Heart right ventricle (tissue), 16 donors: ENCODE measurements at places on chromosomes 4 and X.
A peak's percentile ranks its signal among the peaks of the same experiment; 100 is the strongest.

DNA sequence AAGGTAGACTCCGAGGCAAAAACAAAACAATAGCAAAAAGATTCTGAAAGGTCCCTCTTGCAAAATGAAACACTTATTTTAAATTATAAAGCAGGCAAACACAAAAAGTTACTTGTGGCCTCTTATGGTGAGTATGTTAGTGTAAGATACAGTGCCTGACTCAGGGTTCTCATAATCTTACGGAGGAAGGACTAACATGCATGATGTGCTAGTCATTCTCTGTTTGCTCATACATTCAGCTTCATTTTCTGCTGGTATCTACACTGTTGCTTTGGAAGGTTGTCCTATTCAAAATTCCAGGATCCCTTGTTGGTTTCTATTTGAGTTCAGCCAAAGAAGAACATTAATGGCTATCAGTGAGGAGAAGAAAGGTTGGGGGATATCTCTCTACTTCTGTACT, 249.1 kb upstream of the FAM47A start:
- no peak for DNase-seq

DNA sequence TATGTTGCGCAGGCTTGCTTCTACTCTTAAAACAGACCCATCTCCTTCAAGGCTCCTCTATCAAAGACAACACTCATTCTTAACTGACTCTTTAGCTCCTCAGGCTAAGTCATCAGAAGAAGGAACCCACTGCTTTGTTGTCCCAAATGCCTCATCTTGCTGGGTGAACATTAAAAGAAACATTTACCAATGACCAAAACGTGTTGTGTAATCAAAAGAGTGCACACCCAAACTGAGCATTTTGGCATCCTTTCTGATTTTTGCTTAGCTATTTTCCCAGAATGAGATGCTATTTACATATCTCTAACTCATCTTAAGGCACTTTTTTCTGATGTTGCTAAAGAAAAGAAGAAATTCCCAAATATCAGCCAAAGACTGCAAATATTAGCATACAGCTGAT, 131.7 kb upstream of the VCX3A start:
- no peak for DNase-seq

- DNase-seq = peak; percentile 52
These were observed 811 bp downstream of the FLNA start for GRCh38 chrX:154373340-154374306.

DNA sequence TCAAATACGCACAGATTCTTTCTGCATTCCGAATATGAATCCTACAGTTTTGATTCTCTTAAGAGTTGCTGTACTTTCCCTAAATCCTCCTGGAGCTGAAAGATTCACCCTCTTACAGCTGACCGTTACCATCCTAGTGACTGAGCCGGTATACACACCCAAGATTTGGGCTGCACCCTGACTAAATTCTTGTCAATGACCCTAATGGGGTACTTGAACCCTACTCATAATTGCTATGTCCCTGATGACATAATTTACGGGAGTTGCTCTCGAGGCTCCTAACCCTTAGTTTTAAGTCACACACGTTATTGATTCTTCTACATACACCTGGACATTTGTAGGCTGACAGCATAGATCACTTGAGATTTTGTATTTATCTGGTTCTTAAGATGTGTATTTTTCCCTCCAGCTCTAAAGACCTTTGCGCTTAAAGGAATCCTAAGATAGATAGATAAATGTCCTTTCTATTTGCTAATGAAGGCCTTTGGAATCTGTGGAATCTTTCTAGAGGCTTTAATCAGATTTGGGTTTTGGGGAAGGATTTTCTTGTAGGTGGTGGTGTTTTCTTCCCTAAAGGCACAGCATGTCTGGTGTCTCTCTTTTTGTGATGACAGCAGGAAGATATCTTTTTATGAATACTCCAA, 37.8 kb downstream of the CLDN34 start:
- DNase-seq = no peak

- DNase-seq = no peak
These were observed 347.3 kb downstream of the SPRY1 start for GRCh38 chr4:123743848-123744247.

- no peak for DNase-seq
These were observed 108.7 kb upstream of the TTC29 start for GRCh38 chr4:147054228-147054872.

DNA sequence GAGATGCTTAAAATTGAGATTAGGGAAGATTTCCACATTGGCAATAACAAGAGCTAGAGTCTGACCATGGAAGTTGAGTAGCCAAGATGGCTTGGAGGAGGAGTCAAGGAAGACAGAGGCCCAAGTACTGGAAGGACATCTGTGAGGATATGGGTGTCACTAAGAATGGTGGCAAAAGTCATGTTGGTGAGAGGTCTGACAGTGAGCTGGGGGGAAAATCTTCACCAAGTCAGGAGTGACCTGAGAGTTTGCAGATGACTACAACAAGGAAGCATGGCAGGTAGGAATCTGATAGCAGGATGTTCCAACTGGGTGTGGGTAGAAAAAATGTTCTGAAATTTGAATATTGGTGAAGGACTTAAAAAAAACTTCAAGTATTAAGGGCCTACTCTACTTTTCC, 103.3 kb downstream of the SHROOM3 start:
- DNase-seq = no peak

DNA sequence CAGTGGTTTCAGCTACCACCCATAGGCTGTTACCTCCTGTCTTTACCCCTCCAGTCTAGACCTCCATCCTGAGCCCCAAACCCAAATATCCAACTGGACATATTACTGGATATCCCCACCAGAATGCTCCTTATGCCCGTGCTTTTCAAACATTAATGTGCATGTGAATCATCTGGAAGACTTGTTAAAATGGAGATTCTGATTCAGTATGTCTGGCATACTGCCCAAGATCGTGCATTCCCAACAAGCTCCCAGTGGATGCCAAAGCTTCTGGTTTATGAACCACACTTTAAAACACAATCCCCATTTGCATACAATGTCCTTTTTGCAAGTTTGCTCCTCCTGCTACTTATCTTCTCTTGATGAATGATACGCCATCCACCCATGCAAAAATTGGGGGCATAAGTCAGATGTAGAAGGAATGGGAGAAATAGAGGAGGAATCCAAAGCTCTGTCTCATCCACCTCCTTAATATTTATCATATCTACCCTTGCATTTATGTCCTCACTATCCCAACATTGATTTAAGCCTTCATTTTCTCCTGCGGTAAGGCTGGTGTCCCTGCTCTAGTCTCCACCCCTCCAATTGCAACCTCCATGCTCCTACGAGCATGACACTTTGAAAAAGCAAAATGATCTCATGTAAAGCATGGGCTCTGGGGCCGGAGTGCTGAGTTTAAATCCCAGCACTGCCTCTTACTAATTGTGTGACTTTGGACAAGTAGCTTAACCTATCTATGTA, 7.4 kb upstream of the PGRMC1 start:
- DNase-seq = no peak

DNA sequence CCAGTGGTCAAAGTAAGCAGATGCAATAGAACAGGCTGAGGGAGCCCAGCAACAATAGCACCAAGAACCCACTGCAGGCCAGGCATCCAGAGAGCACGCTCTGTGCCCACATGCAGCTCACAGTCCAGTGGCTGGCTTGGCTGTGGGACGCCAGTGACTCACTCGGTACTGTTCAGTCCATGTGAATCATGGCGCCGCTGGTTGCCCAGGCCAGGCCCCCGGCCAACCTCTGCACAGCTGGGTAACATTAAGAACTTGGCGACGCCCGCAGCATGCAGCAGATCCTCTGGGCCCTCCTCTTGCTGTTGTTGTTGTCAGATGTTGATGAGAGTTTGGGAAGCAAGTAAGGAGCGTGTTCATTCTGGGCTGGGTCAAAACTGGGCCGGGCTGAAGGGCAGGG, 60.5 kb downstream of the MSX1 start:
- no peak for DNase-seq

DNA sequence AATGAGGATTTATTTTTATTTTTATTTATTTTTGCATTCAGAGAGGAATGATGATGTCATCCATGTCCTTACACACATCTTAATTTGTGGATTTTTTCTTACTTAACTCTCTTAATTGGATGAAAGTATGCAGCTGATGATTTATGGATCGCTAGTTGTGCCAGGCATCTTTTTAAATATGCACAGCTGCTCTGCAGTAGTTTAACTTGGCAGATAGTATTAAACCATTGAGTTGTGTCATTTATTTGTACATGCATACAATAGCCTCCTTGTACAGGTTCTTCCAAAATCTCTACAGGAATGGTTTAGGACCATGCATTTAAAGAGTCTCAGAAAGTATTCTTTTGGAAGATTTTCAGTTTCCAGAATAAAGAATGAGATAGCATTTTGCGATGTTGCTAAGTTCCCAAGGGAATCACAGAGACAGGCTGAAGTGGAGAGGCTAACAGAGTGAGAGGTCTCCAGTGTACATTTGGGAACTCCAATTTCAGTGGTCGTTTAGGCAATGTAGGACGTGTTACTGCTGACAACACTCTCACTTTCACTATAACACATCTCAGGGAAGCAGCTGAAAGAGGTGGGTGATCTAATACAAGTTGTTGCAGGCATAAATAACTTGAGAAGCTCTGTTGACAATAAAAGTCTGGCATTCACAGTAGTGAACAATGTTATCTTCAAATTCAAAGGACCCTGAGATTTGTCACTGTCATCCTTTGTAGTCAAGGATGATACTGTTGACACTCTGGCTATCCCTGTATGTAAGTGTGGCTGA, 49.9 kb upstream of the SCRG1 start:
- no peak for DNase-seq

- DNase-seq = no peak
These were observed 45.1 kb upstream of the FAM9A start for GRCh38 chrX:8846266-8846665.

- no peak for DNase-seq
These were observed 9.1 kb upstream of the PAGE1 start for GRCh38 chrX:49704691-49705404.

- DNase-seq = no peak
These were observed 39.1 kb downstream of the CLOCK start for GRCh38 chr4:55507612-55508011.

DNA sequence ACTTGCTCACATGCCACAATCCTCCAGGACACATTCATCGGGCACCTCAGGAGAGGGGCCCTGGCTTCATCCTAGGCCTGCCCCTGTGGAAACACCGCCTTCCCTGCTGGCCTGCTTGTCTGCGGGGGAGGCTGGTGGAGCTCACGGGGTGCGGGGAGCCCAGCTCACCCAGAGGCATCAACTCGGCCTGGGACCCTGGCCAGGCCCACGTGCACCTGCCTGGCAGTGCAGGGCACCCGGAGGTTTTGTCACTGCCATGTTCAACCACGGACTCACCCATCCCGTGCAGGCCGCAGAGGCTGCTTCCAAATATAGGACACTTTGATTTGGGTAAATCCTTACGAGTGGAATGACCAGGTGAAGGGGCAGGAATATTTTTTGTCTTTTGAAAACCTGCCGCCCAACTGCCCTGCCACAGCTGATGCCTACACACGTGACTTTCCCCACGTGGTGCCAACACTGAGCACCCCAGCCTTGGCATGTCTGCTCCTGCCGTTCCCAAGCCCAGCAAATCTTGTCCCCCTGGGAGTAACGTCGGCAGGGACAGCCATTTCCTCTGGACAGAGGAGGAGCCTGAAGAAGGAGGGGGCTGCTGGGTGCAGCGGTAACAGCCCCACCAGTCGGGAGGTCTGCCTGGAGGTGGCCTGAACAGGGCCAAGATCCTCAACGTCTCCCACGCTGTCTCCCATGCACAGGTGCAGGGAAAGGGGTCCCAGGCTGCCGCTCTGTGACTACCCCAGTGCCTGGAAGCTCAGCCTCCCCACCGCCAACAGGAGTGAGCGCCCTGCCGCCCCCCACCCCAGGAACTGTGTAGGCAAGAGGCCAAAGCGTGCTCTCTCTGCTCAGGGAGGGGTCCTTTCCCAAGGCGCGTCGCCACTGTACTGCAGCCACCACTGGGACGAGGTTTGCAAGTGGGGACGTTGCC, 8.5 kb downstream of the MXD4 start:
- DNase-seq = peak; percentile 3

DNA sequence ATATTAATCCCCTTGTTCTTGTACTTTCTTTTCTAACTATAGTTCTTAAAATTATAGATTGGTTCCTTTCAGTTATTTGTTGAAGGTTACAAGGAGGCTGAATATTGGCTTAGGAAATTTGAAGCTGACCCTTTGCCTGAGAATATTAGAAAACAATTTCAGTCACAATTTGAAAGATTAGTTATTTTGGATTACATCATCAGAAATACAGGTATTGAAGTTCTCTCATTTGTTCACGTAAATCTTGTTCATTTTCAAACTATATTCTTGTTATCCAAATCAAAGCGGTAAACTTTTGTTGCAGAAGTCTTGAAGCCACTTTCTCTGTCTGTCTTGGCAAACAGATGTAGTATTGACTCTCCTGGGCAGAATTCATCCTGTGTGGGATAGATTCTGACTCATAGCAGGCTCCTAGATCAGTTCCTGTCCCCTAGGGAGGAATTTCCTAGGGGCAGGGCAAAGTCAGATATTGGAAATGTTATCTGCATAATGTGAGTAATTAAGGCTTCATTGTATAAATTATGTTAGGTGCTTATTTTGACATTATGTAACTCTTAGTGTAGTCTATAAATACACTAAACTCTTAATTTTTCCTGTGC, 25.2 kb downstream of the PI4K2B start:
- DNase-seq = no peak

DNA sequence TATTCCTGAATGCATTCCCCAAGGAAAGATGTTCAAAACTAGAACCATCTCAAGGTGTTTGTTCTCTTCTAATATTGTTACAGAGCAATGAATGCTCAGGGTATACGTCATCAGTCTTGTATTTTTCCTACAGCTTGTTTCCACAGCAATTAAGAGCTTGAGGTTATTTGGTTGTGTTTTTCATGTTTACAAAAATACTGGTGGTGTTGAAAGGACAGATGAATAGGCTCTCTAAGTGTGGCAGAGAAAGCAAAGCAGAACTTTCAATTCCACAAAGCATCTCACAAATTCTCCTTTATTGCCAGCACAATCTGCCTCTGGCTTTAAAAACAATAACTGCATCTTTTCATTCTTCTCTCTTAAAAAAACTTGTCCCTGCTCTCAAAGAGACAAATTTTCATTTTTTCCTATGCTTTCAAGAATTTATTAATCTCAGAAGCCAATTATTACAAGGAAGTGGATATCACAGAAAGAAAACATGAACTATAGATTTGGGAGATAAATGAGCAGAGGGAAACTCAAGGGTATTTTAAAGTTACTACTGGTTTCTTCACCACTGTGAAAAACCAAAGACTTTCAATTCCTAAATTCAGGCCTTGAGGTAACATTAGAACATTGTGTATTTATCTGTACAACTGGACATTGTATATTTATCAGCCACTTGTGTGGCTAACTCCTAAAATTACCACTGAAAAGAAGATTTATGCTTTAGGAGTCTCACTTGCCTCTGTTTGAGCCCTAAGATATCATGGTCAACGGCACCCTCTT, 49.2 kb downstream of the DDX53 start:
- DNase-seq = no peak
